A549 treated with Mapracorat at 1 μM for 4 hours (cell line): ENCODE measurements at places on chromosomes 6 and 20. TPM values are rescaled to one million over a fixed set of nuclear protein-coding genes. Genes with fewer than 3 reads are reported as not detected.

RPS10 gene
- total RNA-seq = 1,970 to 2,154 TPM (median 1,978 TPM) in 5 replicates

LGSN gene
- 2.0 to 3.0 TPM (median 2.2 TPM) in 5 replicates for total RNA-seq

SLC17A1 gene
- 0.09 to 0.16 TPM (median 0.12 TPM) in 4 of 5 replicates, not detected in the other for total RNA-seq

PSMB9 gene
- total RNA-seq = 15.9 to 24.5 TPM (median 18.6 TPM) in 5 replicates

SLC17A2 gene
- not detected in 5 replicates for total RNA-seq

ETV7 gene
- total RNA-seq = 0.10 to 0.26 TPM (median 0.15 TPM) in 4 of 5 replicates, not detected in the other

RAB23 gene
- total RNA-seq = 7.1 to 8.5 TPM (median 7.9 TPM) in 5 replicates

POFUT1 gene
- total RNA-seq = 37.5 to 49.7 TPM (median 47.1 TPM) in 5 replicates

KIF25 gene
- total RNA-seq = 0.08 TPM in 1 of 5 replicates, not detected in the others

GRM1 gene
- total RNA-seq = 0.01 to 0.02 TPM in 2 of 5 replicates, not detected in the others

CNKSR3 gene
- total RNA-seq = 6.1 to 7.8 TPM (median 7.4 TPM) in 5 replicates

ID4 gene
- total RNA-seq = 0.71 to 1.3 TPM (median 0.85 TPM) in 5 replicates

NCR2 gene
- not detected in 5 replicates for total RNA-seq

TGM3 gene
- total RNA-seq = 0.06 to 0.22 TPM in 2 of 5 replicates, not detected in the others

LTB gene
- 0.35 to 0.88 TPM (median 0.51 TPM) in 5 replicates for total RNA-seq

FAM229B gene
- total RNA-seq = 6.1 to 8.4 TPM (median 7.9 TPM) in 5 replicates

MTFR2 gene
- 11.7 to 12.4 TPM (median 12.0 TPM) in 5 replicates for total RNA-seq

HDGFL1 gene
- total RNA-seq = not detected in 5 replicates

ULBP2 gene
- total RNA-seq = 2.9 to 3.9 TPM (median 3.4 TPM) in 5 replicates

HTR1B gene
- total RNA-seq = 0.09 to 0.21 TPM (median 0.19 TPM) in 5 replicates

WFDC12 gene
- total RNA-seq = not detected in 5 replicates

MMUT gene
- total RNA-seq = 5.6 to 6.5 TPM (median 6.3 TPM) in 5 replicates

RFX6 gene
- total RNA-seq = not detected in 5 replicates

RIMS4 gene
- total RNA-seq = 1.3 to 2.0 TPM (median 1.6 TPM) in 5 replicates

SEMG1 gene
- not detected in 5 replicates for total RNA-seq

OR2J3 gene
- not detected in 5 replicates for total RNA-seq

PACRG gene
- total RNA-seq = 0.13 TPM in 1 of 5 replicates, not detected in the others

PTGIS gene
- 0.02 to 0.08 TPM in 2 of 5 replicates, not detected in the others for total RNA-seq

OPRM1 gene
- total RNA-seq = not detected in 5 replicates

BPI gene
- total RNA-seq = not detected in 5 replicates

GGTLC1 gene
- total RNA-seq = not detected in 5 replicates

RHAG gene
- total RNA-seq = not detected in 5 replicates

DEFB125 gene
- total RNA-seq = not detected in 5 replicates

CNR1 gene
- 1.1 to 1.9 TPM (median 1.2 TPM) in 5 replicates for total RNA-seq

PROKR2 gene
- total RNA-seq = not detected in 5 replicates

PKHD1 gene
- not detected in 5 replicates for total RNA-seq

KIAA1586 gene
- 4.9 to 6.7 TPM (median 5.2 TPM) in 5 replicates for total RNA-seq

PPP1R3G gene
- 1.5 to 2.4 TPM (median 2.0 TPM) in 5 replicates for total RNA-seq

SAYSD1 gene
- total RNA-seq = 5.5 to 6.8 TPM (median 6.2 TPM) in 5 replicates

CYP21A2 gene
- total RNA-seq = not detected in 5 replicates

GNMT gene
- 0.22 to 0.30 TPM in 2 of 5 replicates, not detected in the others for total RNA-seq

HLA-DRA gene
- total RNA-seq = not detected in 5 replicates

GRIK2 gene
- total RNA-seq = 0.35 to 0.44 TPM (median 0.40 TPM) in 5 replicates

ADGRG6 gene
- 44.3 to 75.7 TPM (median 63.2 TPM) in 5 replicates for total RNA-seq

MEP1A gene
- not detected in 5 replicates for total RNA-seq

CLIC5 gene
- not detected in 5 replicates for total RNA-seq

CGA gene
- total RNA-seq = 0.19 to 0.43 TPM (median 0.29 TPM) in 5 replicates

ELOVL4 gene
- 1.5 to 1.8 TPM (median 1.6 TPM) in 5 replicates for total RNA-seq

TSHZ2 gene
- total RNA-seq = not detected in 5 replicates

B3GAT2 gene
- 0.02 to 0.06 TPM (median 0.06 TPM) in 3 of 5 replicates, not detected in the others for total RNA-seq

ZSCAN12 gene
- total RNA-seq = 1.5 to 1.9 TPM (median 1.8 TPM) in 5 replicates

KCNB1 gene
- 0.98 to 3.6 TPM (median 1.3 TPM) in 5 replicates for total RNA-seq

C20orf141 gene
- total RNA-seq = 0.39 to 0.49 TPM in 2 of 5 replicates, not detected in the others

SLC22A16 gene
- not detected in 5 replicates for total RNA-seq

COL20A1 gene
- 0.30 to 1.4 TPM (median 0.95 TPM) in 5 replicates for total RNA-seq

SLC13A3 gene
- not detected in 5 replicates for total RNA-seq
